Activated naive CD4-positive, alpha-beta T cell treated with anti-CD3 and anti-CD28 coated beads, Interleukin-2, amount 10 ng/mL, durations not matched to agents 5 hours and 36 hours (primary cell): ENCODE measurements at places on chromosomes 1 and 21. TPM values are rescaled to one million over a fixed set of nuclear protein-coding genes. Genes with fewer than 3 reads are reported as not detected.

RCAN3 gene
- total RNA-seq, result 151 TPM

RIMKLA gene
- total RNA-seq, result 2.0 TPM

TNFSF18 gene
- total RNA-seq, result not detected

MORN1 gene
- total RNA-seq, result 7.1 TPM

ZNF436 gene
- total RNA-seq, result 7.2 TPM

TNNI3K gene
- not detected for total RNA-seq
